H4 (cell line): ENCODE measurements at places on chromosomes 6 and 20. TPM values are rescaled to one million over a fixed set of nuclear protein-coding genes. Genes with fewer than 3 reads are reported as not detected.

Gene PLCB4
- total RNA-seq, result 5.7 and 5.9 TPM in 2 replicates

- DNase-seq, result peak; percentile 45
Measured at GRCh38 chr20:25247000-25247517, 826 bp upstream of the PYGB start.

GRCh38 chr6:22147921-22148776 lies 148.7 kb downstream of the PRL start:
- peak; percentile 82 for DNase-seq

DNA sequence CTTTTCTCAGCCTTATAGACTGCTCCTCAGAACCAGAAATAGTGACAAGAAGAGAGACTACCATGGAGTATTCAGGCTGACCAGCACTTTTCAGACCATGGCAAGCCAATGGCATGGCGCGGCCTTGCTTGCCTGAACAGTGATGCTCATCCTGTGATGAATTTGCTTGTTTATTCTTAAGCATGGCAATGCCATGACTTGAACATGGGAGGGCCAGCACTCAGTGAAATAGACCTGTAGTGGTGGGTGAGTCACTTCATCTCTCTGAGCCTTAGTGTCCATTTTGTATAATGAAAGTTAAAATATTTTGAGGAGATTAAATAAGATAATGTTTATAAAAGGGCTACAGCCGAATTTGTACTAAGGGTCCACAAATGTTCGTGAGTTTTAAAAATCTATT lies 79.1 kb downstream of the LRRC1 start:
- no peak for DNase-seq

Gene DEFB114
- total RNA-seq, result not detected in 2 replicates
